ENCODE measurements at places on chromosomes 5 and 9.

GRCh38 chr5:159533197-159533596, 202.9 kb upstream of the IL12B start:
- no peak for DNase-seq

GRCh38 chr5:56610093-56610698, 205.2 kb upstream of the MAP3K1 start:
- no peak for DNase-seq

- no peak for DNase-seq
These were observed 487.0 kb upstream of the TNC start for GRCh38 chr9:115604831-115605483.

DNA sequence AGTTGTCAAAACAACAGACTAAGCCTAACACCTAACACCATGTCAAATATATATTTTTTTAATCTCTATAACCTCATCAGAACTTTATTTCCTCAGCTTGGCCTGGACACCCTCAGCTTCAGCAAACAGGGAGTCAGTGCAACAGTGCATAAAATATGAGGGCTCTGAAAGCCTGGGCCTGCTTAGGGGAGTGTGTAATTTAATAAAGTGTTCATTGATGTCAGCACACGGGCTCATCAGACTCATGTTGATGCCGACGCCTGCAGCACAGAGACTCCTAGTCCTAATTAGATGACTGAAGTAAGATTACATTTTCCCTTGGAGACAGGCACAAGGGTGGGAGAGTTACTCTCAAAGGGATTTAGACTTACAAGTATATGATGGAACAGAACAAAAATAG, 37.8 kb downstream of the CDH10 start:
- no peak for DNase-seq

- DNase-seq, result no peak
These were observed 526.5 kb upstream of the NUDT12 start for GRCh38 chr5:104088876-104089778.

- no peak for DNase-seq
These were observed 69.0 kb downstream of the INVS start for GRCh38 chr9:100167915-100168654.

DNA sequence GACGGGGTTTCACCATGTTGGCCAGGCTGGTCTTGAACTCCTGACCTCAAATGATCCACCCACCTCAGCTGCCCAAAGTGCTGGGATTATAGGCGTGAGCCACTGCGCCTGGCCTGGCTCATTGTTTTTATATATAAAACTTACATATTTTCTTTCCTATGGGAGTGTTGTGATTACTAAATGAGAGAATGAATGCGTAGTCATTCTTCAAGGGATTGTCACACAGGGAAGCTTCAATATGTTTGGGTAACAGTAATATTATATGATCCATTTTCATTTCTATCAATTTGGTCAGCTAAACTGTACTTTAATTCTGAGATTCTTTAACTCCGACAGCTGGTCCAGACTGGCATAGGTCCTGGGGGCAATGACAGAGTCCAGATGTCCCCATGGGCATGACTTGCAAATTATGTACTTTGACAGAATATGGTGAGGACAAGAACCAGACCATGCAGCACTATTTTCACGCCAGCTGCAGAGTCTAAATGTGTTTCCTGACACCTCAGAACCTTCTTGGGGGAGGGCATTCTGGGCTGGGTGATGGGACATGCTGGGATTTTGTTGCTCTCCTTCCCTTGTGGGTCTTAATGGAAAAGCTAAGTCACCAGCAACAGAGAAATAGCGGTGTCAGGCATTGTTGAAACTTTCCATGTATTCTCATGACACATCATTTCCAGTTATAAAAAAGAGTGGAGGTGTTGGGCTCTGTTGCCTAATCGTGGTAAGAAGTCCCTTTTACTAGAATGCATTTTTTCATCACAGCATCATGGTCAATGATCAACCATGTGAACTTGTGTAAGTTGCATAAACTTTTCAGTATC, 40.9 kb upstream of the TNC start:
- DNase-seq, result no peak

DNA sequence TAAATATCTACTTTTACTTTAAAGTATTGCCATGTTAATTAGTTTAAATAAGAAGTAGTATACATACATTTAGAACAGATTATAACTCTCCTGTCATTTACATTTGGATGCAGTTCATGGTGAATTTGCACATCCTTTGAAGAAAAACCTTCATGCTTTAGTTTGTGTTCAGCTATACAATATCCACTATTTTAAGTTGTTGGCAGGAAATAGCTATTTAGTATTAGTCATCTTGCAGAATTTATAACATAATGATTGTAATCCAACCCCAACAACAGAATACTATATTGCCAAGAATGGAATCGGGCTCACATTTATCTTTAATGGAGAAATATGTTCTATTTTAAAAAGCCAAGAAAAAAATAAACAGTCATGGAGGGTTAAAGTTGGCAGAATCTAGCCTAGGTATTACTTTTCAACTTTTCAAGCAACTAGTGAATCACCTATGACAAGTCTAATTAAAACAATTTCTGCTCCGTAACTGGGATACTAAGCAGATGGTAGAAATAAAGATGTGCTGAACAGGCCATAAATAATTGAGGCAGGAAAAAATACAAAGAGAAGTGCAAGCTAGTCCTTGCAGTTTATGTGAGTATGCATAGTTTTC, 1170.6 kb upstream of the NUDT12 start:
- DNase-seq, result no peak

GRCh38 chr9:93576258-93577077, at the start of gene PHF2:
PHF2 (plus strand) TSS chr9:93576584; CDS start chr9:93576774, 190 bp downstream.
- peak; percentile 27 for DNase-seq

GRCh38 chr9:21611891-21612290, 129.8 kb upstream of the IFNE start:
- no peak for DNase-seq

- no peak for DNase-seq
These were observed 26.1 kb downstream of the MAP1B start for GRCh38 chr5:72133212-72133990.

DNA sequence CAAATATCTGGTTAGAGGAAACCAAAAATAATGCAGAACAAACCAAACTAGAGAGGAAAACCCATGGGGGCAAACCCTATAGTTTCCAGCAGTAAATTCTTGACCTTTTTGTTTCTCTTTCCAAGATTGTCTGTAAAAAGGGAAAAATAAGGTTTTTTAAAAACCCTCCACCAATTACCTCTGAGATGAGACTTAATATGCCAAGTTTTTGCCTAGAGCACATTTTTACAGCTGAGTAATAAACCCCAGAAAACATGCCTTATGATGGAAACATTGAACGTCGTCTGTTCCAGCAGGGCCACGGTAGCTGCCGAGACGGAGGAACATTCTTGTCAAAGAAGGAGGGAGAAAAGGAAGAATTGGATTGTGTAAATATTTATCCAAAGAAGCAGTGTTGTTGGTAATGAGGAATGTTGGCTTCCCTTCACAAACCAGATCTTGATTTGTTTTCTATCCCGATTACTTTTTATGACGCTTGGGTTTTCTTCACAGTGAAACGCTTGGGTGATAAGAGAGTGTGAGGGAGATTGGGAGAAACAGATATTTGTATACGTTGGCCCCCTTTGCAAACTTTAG, 17.3 kb upstream of the MSX2 start:
- no peak for DNase-seq

DNA sequence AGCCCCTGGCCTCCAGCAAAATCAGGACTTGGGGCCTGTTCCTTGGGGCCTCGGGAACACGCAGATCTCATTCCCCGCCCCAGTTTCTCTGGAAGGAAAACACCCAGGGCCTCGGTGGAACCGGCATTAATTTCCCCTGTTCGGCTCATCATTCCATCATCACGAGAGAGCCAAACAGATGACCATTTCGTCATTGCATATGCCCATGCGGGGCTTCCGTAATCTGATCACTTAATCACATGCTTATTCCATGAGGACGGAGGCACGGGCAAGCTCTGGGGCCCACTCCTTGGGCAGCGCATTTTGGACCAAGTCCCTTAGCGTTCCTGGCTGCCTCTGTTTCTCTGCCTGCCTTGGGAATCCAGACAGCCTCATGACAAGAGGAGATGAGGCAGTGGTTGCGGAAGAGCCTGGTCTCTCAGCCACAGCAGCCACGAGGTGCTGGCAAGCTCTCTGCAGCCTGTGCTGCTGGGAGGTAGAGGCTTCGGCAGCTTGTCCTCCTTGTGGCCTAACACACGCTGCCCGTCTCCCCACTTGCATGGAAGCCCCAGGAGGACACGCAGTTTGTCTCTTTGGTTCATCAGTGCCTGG, 65.0 kb upstream of the IER5L start:
- no peak for DNase-seq

GRCh38 chr5:107300721-107301327, 369.9 kb downstream of the EFNA5 start:
- DNase-seq, result no peak

DNA sequence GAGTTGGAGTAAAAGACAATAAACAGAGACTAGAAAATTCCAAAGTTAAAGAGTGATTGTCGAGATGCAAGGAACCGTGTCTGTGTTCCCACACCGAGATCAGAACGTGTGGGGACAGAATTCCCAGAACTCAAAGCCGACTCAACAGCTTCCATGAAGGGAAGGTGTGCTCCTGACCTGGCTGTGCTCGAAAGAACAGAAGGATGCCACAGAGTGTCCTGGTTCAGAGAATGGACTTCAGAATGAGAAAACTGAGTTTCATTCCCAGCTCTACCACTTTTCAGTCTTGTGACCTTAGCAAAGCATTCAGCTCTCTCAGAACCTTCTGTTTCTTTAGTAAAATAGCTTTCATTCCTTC, 420.0 kb upstream of the SLC30A5 start:
- DNase-seq, result no peak

GRCh38 chr5:115194676-115195075, 25.0 kb upstream of the TRIM36 start:
- DNase-seq, result no peak

- DNase-seq, result no peak
These were observed 12.9 kb upstream of the OLFM1 start for GRCh38 chr9:135074354-135075233.

GRCh38 chr9:12816656-12817101, 41.9 kb downstream of the LURAP1L start:
- DNase-seq, result no peak

All from CD4-positive, alpha-beta T cell treated with Interferon gamma for 1 hour (primary cell).